ENCODE measurements at places on chromosomes 7 and 10.

- no peak for DNase-seq
Observed at GRCh38 chr7:101620991-101621390, 8.1 kb downstream of the MYL10 start.

DNA sequence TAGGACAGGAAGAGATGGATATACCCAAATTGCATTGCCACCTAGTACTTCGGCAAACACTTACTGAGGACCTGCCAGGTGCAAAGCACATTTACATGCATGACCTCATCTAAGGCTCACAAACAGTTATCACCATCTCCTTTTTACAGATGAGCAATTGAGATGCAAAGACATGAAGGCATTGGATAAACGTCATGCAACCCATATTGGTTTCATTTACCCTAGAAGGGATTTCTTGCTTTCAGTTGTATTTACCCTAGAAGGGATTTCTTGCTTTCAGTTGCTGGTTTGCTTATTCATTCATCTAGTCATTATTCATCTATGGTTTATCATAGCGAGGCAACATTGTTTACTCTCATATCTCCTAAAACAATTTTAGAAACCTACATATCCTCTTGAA is 52.2 kb downstream of the STEAP1B start:
- no peak for DNase-seq

DNA sequence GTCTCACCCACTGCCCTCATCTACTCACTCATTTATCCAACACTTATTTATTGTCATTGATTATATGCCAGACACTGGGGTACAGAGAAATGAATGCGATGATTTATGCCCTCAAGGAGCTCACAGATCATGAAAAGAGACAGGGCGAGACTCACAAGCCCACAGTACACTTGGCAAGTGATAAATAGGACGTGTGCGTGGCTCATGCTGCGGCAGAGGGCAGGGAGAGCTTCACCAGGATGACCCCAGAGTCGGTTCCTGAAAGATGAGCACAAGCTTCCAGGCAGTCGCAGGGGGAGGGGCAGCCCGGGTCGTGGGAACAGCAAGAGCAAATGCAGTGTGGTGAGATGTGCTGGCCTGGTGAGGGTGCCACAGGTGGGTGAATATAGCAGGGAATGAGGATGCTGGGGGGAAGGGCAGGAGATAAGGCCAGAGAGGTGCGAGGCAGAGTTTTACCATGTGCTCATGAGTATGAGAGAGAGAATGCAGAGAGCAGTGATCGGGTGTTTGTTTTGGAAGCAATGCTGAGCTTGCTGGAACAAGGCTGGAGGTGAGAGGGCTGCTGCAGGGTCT is 70.9 kb downstream of the ATXN7L1 start:
- DNase-seq: no peak

GRCh38 chr10:78408671-78409472 is 375.2 kb downstream of the RPS24 start:
- DNase-seq: peak; percentile 58

GRCh38 chr7:22782616-22783232 is 39.9 kb downstream of the TOMM7 start:
- DNase-seq: peak; percentile 65

DNA sequence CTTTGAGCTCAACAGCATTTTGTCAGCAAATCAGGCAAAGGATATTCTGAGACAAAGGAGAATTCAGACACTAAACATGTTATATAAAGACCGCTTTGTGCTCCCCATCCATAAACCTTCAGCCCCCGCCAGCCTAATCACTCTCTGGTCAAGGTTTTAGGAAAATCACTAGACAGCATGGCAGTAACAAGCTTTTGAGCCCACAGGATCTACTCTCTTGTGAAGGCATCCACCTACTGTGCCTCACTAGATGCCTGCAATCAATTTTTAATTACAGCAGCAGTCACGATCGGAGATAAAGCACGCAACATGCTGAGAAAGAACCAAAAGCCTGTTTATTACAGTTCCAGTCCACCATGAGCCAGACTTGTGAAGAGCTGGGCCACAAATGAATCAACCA is 19.1 kb downstream of the PDE1C start:
- DNase-seq: no peak

GRCh38 chr10:63549810-63550209 is 28.6 kb downstream of the REEP3 start:
- no peak for DNase-seq

GRCh38 chr7:108079276-108079647 is 50.9 kb downstream of the LAMB4 start:
- DNase-seq: no peak

- DNase-seq: peak; percentile 93
Observed at GRCh38 chr10:90911133-90912051, 9.5 kb downstream of the ANKRD1 start.
